ENCODE measurements at places on chromosomes 2 and 18.

DNA sequence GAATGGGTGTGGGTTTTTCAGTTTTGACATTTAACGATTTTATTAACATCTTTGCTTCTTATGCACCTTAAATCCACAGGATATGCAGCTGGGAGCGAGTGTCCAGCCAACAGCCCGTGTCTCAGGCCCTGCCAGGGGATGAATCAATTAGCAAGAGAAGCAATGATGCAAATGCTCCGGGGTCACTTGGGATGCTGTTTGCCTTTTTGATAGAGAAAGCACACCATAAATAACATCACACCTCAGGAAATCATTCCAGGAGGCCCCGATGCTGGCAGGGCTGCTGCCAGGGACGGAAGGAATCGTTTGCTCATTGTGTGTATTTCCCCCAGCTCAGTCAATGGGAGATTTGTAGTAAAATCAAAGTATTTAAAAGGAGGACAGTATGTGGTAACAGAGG, 394.0 kb upstream of the HNRNPA3 start:
- DNase-seq = no peak

DNA sequence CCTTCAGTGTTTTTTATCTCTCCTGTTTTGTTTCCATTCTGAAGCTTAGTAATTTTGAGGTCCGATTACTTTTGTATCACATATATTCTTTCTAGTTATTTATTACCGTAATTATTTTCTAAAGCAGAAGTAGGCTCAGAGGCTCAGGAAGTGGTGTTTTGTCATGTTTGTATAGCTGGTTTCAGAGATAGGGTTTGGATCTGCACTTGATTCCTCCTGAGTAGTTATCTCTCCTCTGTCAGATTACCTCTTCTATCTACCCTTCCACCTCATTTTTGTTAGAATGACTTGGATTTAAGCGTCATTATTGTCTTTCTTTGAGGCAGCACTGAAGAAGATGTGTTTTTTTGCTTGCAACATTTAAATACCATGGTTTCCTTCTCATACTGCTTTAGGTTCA, 95.4 kb downstream of the MTA3 start:
- DNase-seq = no peak

GRCh38 chr18:3885209-3885792, 435.3 kb downstream of the TGIF1 start:
- DNase-seq = no peak

- no peak for DNase-seq
Measured at GRCh38 chr2:148096012-148096411, 75.1 kb downstream of the MBD5 start.

GRCh38 chr2:81196383-81196851, 891.9 kb upstream of the LRRTM1 start:
- no peak for DNase-seq

DNA sequence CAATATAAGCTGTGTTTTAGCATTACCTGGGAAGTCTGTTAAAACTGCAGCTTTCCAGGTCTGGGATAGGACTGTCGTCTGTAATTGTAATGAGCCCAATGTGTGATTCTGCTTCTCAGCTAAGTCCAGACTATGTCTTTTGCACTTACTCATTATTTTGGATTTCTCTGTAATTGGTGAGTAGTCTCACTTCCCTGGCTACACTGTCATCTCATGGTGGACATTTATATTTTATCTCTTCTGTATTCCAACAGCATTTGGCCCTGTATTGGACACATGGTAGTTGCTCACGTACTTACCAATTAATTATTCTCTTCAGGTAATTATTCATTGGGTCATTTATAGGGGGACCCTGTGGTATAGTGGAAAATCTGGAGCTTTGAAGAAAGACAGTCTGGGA, 28.0 kb downstream of the LHCGR start:
- no peak for DNase-seq

DNA sequence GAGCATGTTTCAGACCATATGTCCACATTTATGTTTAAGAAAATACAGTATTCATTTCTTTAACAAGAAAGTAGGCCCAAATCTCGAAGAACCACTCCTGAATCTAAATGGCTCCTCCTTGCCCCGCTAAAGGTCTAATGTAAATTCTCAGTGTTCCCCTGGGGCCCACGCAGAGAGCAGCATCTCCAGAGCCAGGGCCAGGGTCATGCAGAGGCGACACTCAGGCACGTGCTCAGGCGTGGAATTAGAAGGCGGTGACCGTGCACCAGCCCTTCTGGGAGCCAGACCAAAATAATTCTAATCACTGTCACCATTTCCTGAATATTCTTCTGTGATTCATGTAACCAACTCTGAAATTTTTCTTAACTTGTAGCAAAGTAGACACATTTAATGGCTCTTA, 68.3 kb upstream of the MYT1L start:
- DNase-seq = no peak

DNA sequence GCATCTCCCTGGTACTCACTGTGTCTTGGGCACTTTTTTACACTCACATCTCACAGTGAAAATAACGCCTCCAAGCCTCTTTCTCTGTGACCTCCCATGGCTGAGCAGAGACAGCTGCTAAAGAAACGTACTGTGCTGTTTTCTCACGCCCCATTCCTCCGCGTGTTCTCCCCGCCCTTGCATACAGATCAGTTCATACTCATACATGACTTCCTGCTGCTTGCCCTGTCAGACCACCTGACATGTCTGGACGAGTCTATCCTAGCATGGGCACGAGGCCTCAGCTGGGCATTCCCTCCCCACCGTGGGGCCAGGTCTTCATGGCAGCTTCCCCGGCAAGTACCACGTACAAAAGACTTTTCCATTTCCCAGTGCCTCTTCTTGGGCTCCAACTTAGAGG, 21.2 kb upstream of the IL1A start:
- DNase-seq = no peak

- DNase-seq = no peak
Measured at GRCh38 chr2:113257516-113258264, 21.0 kb downstream of the PAX8 start.

DNA sequence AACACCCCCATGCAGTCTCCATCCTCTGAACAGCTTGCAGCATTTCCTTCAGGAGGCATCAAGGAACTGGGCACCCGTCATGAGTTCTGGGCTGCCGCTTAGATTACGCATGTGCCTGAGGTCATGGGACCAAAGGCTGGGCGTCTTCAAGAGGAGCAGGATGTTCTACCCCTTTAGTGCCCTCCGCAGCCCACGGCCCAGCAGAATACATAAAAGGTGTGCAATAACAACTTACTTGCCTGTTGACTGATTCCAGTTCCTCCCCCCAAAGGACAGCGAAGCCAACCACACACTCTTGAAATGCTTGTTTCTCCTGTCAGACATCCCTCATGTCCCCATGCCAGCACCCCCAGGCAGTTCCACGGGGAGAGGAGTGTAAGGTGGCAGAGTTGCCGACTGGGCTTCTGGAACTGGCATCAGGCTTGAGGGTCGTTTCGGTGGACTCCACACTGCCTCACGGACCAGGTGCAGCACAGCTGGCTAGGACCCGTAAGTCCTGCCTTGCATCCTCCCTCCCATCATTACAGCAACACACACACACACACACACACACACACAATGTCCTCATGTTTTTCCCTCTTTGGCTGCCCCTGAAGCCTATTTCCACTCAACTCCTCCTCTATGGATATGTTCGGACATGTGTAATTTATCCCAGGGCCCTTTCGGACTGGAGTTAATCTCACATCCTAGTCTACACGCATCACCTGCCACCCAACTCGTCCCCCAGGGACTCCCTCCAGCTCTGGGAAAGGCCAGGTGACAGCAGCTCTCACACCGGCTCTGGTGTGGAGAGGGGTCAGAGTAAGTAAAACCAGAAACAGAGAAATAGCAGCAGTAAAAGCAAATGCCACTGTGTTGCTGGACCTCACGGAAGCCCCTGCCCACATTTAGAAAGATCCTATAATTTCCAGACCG, 200.7 kb downstream of the BCL11A start:
- no peak for DNase-seq

Measured in anterior cingulate cortex (tissue), 58 donors.